Effector CD4-positive, alpha-beta T cell (primary cell): ENCODE measurements at places on chromosomes 1 and 21.
A peak's percentile ranks its signal among the peaks of the same experiment; 100 is the strongest.

GRCh38 chr1:183275322-183275721, 89.3 kb downstream of the LAMC2 start:
- no peak for DNase-seq

DNA sequence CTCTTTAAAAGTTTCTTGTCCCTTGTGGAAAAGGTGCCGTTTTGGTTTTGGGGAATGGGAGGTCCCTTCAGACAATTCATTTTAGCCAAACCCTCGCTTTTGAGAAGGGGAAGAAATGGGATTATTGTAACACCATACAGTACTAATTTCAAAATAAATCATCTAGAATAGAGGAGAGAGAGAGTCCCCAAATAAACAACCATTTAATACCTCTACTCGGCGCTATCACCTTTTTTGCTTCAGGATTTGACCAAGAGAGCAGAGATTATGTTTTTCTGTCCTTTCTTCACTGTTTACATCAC, 770 bp upstream of the RC3H1 start:
- DNase-seq, result no peak

DNA sequence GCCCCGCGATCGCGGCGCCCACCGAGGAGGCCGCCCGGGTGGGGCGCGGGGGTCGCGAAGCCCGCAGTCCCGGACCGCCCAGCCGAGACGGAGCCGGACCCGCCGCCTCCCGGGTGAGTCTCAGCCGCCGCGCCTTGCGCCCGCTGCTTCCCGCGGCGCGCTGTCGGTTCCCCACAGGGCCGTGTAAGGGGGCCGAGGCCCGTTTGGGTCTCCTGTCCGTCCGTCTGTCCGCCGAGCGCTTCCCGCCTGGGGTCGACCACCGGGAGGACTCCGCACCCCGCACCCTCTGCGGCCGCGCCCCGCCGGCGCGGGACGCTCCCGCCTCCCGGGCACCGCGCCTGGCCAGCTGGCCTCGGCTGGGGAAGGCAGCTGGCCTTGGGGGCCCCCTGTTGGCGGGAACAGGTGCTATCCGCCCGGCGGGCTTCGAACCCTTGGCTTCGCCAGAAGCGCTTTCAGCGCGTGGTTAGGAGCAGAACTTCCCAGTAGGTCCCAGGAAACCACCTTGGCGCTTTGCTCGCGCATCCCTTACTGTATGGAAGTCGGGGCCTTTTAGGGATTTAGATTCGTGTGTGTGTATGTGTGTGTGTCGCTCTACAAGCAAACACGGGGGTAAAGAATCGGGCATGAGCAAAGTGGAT, 414 bp downstream of the TMEM51 start:
- no peak for DNase-seq

GRCh38 chr1:38533772-38534472, 325.6 kb downstream of the RRAGC start:
- no peak for DNase-seq

DNA sequence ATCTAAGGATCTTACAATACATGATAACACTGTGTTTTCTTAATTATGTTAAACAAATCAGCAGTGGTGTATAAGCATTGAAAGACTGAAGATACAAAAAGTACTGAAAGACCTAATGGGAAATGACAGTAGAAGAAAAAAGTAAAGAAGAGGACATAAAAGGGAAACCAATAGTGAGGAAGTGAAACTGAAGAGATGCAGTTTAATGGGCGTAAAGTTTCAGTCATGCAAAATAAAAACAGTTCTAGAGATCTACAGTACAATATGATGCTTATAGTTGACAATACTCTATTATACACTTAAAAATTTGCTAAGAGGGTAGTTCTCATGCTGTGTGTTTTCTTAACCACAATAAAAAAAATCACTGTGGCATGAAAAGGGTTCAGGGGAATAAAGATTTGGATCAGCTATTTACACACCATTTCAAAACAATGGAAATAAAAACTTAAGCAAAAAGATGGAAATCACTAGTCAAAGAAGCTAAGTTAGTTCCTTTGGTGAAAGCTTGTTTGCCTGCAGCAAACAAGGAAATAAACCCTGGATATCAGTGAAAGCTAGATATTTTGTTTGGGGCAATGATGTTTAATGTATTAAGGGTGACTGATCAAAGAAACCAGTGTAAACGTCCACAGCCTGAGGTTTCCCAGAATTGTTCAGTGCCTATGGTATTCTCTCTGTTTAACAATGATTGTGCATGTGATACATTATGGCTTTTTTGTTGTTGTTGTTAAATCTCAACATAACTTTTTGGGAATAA, 1160.8 kb upstream of the ADGRL2 start:
- no peak for DNase-seq

GRCh38 chr21:14520535-14520934, 25.6 kb downstream of the SAMSN1 start:
- DNase-seq, result no peak

GRCh38 chr21:38742580-38743260, 63.0 kb upstream of the ETS2 start:
- no peak for DNase-seq

- DNase-seq, result no peak
These were observed 422.6 kb downstream of the NUF2 start for GRCh38 chr1:163744301-163744887.

DNA sequence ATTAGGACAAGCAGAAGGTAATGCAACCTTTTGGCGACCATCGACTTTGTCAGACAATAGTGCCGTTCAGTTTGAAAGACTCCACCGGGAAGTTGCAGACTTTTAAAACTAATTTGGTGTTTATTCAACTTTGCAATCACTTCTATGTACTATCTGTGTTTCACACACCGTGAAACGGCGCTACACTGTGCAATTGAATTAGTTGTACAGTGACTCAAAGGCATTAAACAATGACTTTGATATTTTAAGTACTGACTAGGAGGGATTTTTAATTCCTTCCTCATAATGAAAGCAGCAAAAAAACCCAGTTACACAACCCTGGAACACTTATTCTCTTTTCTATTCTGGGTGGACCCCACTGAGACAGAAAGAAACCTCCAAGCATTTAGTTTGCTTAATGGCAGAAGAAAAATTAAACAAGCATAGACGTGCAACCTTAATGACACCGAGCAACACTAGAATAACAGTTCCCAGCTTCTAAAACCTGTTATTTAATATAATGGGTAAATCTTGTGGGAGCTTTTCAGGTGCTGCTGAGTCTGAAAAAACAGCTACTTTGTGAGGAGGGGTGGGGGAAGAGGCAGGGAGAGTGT, 176.8 kb downstream of the LMO4 start:
- no peak for DNase-seq

GRCh38 chr1:106962591-106962990, 93.9 kb upstream of the PRMT6 start:
- no peak for DNase-seq

DNA sequence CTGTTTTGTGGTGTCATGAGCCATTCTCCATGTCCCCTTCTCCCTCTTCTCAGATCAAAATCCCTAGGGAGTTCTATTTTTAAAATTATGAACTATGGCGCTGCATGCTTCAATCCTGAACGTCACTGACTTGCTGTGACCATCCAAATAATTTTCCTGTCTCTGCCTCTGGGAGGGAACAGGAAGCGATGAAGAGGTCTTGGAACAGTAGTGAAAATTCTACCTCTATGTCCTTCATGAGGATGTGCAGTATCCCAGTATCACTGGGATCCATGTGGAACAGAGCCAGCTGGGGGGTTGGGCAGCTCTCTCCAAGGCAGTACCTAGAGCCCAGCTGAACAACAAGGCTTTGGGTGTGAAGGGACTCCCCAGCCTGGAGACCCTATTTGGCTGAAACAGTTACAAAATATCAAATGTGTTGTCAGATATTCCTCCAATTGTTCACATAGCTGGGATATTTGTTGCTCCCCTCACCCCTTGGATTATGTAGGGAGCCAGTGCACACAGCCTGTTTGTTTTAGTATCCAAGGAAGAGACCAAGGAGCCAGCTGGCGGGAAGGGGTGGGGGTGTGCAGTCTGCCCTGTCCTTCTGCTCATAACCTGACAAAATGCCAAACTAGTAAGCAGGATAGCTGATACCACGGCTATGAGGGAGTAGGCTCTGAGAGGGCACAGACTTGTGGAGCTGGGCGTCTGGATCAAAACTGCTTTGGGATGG, 7.6 kb downstream of the DCLRE1B start:
- DNase-seq, result no peak

GRCh38 chr21:41361786-41362604, at the start of gene MX2:
MX2 (plus strand) TSS chr21:41362027; CDS start chr21:41376907, 14,880 bp downstream.
- peak; percentile 76 for DNase-seq

- DNase-seq, result no peak
These were observed 1.1 kb downstream of the GOLT1A start for GRCh38 chr1:204212715-204213114.

GRCh38 chr1:213256438-213257087, 205.5 kb downstream of the RPS6KC1 start:
- no peak for DNase-seq

DNA sequence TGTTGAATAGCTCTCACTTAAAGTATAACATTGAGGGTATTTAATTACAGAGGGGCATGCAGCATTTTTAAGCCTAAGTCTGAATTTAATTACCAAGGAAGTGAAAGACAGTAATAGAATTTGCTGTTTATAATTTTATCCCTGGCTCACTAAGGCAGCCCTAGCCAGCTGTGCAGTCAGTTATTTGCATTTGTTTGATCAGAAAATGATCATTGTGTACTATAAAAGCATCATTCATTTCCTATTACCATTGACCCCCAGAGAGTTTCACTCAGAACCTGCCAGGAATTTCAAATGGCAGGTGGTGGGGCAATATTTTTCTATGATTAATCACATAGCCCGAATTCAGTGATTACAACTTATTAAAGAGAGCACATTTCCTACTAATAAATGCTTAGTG, 277.1 kb upstream of the KAZN start:
- no peak for DNase-seq

- no peak for DNase-seq
These were observed 24.6 kb downstream of the TBCE start for GRCh38 chr1:235391874-235392273.

DNA sequence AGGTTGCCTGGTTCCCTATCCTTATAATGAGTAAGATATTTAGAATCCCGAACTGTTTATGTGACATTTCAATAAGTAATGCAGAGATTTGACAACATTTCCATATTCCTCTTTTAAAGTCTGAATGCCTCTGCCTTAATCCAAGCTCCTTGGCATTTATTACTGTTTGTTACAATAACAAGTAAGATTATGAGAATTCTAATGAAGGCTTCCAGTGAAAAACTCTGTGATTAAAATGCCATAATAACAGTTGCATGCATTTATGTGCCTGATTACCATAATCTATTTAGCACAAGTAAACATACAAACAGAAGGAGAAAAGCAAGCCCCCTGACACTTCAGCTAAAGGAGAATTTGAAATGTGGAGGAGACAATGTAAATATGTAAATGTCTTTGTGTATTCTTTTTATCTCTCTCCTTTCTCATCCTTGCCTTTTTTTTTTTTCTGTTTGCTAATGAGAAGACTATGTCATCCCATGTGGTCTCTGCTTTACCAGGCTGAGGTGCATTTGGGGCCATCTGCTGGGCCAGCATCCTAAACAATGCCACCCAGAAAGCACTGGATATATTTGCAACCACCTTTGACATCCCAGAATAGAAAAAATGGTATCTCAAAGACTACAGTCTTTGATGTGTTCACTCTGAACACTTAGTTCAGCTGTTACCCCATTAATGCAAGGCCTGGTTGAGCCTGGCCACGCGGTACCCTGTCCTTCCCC, 17.2 kb upstream of the OLIG2 start:
- no peak for DNase-seq

GRCh38 chr1:46396441-46397398, 2.6 kb downstream of the FAAH start:
- DNase-seq, result no peak

DNA sequence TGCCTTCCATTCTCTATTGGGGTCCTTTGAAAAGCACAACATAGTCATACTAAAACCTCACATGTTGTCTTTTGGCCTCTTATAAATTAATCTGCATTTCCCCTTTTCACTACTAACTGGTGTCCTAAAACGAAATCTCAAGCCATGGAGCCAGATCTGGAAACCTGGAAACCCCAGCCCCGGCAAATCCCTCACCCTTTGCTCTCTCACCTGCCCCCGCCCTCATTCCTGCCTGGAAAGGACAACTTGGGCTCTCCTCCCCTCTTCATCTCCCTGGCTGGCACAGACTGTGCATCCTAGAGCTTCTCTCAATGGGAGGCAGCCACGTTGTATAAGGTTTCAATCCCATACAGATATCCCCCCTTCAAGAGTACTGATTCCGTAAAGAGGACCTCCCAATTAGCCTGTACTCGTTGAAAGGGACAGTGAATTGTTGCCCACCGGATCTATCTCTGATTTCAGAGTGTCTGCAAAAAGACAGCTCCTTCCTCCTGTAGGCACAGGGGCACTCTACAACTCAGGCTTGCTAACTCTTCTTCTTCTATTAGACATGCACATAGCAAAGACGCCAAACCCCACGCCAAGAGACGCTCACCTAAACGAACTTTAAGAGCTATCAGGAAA, 1.4 kb downstream of the DUSP10 start:
- no peak for DNase-seq

DNA sequence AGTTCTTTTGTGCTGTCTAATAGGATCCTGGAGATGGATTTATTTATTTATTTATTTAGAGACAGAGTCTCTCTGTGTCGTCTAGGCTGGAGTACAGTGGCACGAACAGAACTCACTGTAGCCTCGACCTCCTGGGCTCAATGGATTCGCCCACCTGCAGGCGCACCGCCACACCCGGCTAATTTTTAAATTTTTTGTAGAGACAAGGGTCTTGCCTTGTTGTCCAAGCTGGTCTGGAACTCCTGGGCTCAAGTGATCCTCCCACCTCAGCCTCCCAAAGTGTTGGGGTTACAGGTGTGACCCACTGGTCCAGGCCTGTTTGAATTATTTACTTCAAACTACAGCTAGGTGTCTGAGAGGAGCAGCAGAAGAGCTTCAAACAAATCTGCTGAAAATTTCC, 9.6 kb upstream of the SPEN start:
- no peak for DNase-seq

DNA sequence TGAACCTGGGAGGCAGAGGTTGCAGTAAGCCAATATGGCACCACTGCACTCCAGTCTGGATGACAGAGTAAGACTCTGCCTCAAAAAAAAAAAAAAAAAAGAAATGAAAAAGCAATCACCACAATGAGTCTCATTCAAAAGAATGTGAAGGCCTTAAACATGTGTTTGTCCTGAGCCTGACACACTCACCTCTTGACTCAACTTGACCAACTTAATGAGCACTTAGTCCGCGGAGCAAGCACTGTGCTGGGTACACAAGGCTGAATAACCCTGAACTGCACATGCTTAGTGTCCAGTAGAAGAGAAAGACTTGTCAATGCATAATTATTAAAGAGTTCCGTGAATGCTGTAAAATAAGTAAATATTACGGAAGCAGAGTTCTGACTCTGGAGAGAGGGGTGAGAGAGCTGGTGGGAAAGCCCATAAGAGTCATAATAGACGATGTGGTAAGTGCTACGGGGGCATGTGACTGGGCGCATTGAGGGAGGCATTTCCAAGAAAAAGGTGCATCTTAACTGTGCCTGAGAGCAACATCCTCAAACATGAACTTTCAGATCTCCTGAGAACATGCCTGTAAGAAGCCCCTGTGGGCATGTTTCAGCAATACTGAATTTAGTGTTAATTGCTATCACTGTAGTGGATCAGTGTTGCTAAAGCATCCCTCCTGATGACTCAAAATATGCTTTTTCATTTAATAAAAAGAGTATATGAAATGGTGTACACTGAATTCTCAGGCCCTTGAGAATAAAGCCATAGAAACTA, 27.2 kb downstream of the MCOLN2 start:
- no peak for DNase-seq

GRCh38 chr21:18147678-18148077, 97.0 kb upstream of the CHODL start:
- no peak for DNase-seq

- DNase-seq, result no peak
These were observed 40.5 kb downstream of the PLPPR5 start for GRCh38 chr1:98964198-98964597.

- DNase-seq, result no peak
These were observed 888.3 kb downstream of the LTN1 start for GRCh38 chr21:28104346-28104745.
